GM23338 (cell line): ENCODE measurements at places on chromosomes 1 and 21. TPM values are rescaled to one million over a fixed set of nuclear protein-coding genes. Genes with fewer than 3 reads are reported as not detected.

MPL gene
- total RNA-seq: not detected in 2 replicates

DNA sequence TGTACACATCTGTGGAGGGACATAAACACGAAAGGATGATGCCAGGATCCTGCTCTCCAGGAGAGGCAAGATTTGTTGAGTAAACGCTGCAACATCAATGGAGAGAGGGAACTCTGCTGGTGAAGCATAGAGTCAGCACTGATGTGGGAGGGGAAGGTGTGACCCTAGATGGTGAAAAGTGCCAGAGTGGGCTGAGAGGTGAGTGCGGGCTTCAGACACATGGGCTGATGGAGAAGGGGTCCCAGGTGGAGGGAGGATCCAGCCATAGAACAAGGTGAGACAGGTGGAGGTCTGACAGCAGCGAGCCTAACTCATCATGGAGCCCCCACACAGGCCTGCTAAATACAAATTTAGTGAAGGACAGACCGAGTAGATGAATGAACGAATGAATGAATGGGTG lies 9.7 kb downstream of the RD3 start:
- DNase-seq: no peak

- DNase-seq: no peak
These were observed 661.5 kb downstream of the PLA2G4A start for GRCh38 chr1:187490266-187490665.

VSIG8 gene
- not detected in 2 replicates for total RNA-seq

FAM3B gene
- total RNA-seq: 0.74 and 2.5 TPM in 2 replicates

DNA sequence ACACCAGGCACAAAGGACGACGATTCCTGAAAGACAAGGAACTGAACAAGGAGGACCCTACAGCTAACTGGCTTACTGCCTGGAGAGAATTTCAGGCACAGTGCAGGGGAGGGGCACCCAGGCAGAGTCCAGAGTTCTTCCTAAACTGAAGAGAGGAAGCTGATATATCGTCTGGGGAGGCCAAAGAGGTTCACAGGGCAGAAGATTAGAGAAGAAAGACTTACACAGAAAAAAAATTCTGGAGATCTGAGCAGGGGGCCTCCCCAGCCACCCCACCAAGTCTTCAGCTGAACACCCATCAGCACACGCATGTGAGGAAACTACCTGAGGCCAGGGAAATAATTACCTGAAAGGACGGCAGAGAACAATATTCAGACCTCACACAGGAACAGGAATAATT lies 24.6 kb downstream of the SORT1 start:
- no peak for DNase-seq
